ENCODE measurements at places on chromosomes 7 and 10. TPM values are rescaled to one million over a fixed set of nuclear protein-coding genes. Genes with fewer than 3 reads are reported as not detected.

The SPDYE9 gene
- total RNA-seq, result not detected

- H3K4me1 ChIP-seq, result no peaks in the 10 kb centered on the region
- no peak overlapping the region for H3K4me3 ChIP-seq
- no peaks in the 10 kb centered on the region for H3K27me3 ChIP-seq
- H3K27ac ChIP-seq, result no peak overlapping the region
These were observed 37.3 kb downstream of the PAX2 start for GRCh38 chr10:100782461-100783244.

DNA sequence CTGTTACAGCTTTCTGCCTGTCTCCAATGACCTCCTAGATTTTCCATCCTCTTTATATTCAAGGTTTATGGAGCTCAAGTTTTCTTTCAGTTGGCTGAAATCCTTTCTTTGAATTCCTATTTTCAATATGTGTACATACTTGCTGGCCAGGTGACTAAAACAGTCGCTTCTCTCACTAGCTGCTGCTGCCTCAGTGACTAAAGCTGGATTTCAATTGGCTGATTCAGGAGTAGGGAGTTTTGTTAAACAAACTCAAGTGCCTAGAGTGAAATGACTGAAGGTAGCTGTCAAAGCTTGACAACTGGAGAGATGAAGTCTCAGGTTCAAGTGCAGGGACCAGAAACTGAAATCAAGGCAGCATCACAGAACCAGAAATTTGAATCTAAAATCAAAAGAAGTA is 6.7 kb upstream of the POLR1F start:
- H3K4me3 ChIP-seq, result no peak overlapping the region
- H3K36me3 ChIP-seq, result no peaks in the 10 kb centered on the region
- H3K27ac ChIP-seq, result no peak overlapping the region
- no peaks in the 10 kb centered on the region for H3K4me1 ChIP-seq
- H3K27me3 ChIP-seq, result no peaks in the 10 kb centered on the region

DNA sequence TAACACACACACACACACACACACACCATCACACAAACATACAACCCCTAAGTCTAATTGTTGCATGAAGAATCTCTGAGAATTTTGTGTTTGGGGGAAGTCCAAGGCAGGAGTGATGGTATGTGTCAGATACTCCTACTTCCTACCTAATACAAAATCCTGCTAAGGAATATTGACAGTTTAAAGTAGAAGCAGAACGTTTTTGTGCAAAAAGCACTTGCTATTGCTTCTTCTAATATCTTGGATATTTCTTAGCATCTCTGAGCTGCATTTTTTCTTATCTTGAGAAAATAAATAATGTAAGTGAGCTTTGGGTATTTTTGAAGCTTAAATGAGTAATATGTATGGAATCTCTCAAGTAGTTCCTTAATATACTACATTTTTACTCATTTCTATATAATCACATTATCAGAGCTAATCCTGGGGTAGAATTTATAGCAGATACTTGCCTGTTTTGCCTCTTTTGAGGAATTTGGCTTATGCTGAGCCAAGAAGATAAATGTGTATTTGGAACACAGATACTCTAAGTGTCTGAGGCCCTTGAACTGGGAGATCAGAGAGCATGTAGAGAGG is 212.3 kb downstream of the DKK1 start:
- H3K36me3 ChIP-seq, result no peaks in the 10 kb centered on the region
- H3K27ac ChIP-seq, result no peak overlapping the region

The CPA4 gene
- total RNA-seq, result 12.4 TPM
